ENCODE measurements at places on chromosomes 2 and 18. TPM values are rescaled to one million over a fixed set of nuclear protein-coding genes. Genes with fewer than 3 reads are reported as not detected.

DNA sequence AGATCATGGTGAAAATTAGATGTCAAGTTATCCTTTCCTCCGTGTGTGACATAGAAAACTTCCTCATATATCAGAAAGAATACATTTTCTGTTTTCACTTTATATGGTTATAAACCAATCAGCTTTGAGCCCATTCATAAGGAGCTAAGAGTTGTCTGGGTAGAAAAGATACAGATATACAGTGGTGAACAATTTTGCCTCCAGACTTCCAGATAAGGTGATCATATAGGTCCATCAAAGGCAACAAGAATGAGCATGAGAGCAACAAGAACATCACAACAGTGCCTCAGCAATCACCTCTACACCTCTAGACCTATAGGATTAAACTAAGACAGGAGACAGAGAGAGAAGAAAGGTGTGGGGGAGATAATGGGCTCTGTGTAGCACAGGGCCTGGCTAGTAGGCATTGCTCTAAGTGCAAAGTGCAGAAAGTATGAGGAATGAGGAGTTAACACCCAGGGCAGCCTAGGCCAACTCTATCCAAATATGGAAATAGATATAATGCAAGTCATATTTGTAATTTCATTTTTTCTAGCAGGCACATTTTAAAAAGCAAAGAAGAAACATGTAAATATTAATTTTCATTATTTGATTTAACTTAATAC, 8.3 kb downstream of the TNP1 start:
- no peak for DNase-seq

DNA sequence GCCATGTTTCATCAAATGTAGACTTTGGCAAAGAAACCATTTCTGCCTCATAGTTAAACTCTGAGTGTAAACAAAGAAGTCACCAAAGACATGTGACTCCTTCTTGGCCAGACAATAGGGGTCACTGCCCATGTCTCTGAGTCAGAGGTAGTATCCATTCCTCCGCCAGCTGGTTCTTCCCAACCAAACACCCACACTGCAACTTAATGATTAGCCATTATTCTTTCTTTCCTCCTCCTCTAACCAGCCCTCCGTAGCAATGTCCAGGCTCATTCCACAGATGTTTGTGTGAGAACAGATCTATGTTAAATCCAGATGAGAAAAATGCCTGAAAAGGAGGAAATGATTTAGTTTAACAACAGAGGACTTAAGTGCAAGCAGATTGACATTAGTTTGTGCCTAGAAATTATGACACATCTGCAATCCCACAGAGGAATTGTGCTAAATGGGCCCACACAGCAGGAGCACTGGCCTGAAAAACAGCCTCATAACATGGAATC, 127.9 kb upstream of the SH3BP4 start:
- DNase-seq = no peak

DNA sequence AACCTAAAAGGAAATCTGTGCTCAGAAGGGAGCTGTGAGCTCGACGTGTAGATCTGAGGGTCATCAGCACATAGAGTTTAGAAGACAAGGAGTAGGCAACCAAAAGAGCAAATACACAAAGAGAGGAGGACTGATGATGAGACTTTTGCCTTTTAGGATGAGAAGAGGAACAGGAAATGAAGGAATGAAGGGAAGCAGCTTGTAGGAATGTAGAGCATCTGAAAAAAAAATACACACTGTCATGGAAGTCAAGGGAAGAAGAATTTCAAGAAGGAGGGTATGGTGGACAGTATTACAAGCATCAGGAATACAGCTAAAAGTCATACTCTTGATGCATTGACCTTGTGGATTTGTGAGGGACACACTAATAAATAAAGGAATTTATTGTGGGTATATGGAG, 21.9 kb downstream of the CDK15 start:
- DNase-seq = no peak

NT5DC4 gene
- not detected for total RNA-seq

All from SK-MEL-5 (cell line).